ENCODE measurements at places on chromosomes 5 and 9.

DNA sequence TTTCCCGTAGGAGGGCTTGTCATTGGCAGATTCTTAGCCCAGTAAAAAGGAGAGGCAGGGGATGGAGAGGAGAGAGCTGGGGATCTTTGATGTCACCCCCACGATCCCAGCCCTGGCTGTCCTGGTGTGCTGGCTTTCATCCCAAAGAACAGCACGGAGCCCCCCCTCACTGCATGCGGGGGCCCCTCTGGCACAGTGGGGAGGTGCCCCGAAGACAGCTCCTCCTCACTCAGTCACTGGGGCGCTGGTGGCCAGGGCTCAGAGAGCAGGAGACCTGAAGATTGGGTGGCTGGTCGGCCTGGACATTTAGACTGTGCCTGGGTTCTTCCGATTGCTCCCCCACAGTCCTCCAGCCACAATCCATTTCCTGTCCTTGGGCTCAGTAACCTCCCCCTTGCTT, 207.5 kb downstream of the MELK start:
- no peak for DNase-seq

- DNase-seq: no peak
Observed at GRCh38 chr5:168740811-168741213, 161.6 kb upstream of the PANK3 start.

- DNase-seq: no peak
Observed at GRCh38 chr5:567664-568060, 43.4 kb upstream of the SLC9A3 start.

GRCh38 chr5:142453932-142454331, 129.1 kb upstream of the SPRY4 start:
- no peak for DNase-seq

GRCh38 chr9:112274600-112274999, 58.8 kb downstream of the PTBP3 start:
- no peak for DNase-seq

DNA sequence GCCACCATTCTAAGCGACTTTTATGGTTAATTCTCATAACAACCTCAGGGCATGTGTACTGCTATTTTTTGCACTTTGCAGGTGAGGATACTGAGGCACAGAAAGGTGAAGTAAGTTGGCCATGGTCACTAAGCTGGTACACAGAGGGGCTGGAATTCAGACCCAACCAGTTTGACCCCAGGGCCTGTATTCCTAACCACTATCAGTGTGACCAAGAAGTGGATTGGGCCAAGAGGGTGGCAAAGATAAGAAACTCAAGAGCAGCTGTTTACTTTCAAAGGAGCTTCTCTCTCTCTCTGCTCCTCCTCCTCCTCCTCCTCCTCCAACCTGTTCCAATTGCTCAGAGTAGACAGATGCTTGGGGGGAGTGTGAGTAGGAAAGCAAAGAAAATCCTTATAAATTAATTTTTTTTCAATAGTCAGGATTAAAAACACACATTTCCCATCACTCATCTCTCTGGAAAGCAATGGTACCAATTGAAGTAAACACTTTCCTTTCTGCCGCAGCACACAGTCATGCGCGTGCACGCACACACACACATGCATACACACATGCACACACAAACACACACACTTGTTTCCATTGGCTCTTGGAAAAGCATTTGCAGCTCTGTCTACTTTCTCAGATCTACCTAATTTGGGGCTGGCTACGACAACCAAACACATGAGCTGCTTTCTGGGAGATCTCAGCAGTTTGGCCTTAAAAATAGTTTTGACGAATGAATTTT, 736.7 kb upstream of the WWC1 start:
- no peak for DNase-seq

DNA sequence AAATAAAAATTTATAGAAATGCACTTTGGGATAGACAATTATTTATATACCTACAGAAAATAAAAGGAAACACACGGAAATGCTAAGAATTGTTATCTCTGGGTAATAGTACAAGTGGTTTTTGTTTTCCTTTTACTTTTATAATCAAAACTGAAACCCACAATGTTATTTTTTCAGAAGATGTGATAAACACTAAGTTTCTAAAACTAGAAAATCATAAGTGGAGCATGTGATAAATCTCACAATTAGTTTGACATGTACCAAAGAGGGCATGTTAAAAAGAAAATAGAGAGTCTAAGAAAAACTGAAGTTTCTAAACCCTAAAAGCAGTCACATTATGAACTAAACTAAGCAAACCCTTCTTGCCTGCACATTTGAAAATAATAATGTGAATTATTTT, 61.1 kb downstream of the OXCT1 start:
- no peak for DNase-seq

DNA sequence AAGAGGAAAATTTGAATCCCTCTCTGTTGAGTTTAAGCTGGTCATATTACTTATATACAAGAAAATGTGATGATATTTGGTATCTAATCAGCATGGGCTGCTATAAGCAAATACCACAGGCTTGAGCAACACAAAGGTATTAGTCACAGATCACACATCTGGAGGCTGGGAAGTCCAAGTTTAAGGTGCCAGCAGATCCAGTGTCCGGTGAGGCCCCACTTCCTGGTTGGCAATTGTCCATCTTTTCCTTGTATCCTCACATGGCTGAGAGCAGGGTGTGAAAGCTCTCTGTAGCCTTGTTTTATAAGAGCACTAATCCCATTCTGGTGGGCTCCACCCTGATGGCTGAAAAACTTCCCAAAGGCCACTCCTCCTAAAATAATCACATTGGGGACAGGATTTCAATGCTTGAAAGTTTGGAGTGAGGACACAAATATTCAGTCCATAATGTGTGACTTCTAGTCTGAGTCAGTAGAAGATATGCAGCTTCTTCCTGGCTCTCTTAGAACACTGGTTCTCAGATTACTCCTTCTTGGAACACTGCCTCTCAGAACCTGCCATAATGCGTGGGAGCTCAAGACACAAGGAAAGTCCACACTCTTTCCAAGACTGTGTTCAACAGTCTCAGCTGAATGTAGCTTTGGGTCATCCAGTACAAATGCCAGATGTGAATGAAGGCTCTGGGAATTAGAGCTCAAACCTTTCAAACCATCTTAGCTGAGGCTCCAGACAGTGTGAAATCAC, 124.1 kb downstream of the PRDM9 start:
- peak; percentile 92 for DNase-seq

- DNase-seq: no peak
Observed at GRCh38 chr5:169653091-169653490, 16.0 kb downstream of the DOCK2 start.

GRCh38 chr5:78777901-78778300, 129.3 kb upstream of the LHFPL2 start:
- no peak for DNase-seq

Measured in kidney tubule cell (primary cell).